ENCODE measurements at places on chromosomes 16 and 17.

- DNase-seq, result no peak
These were observed 478.4 kb upstream of the GOT2 start for GRCh38 chr16:59212492-59213024.

- no peak for DNase-seq
These were observed 44.3 kb downstream of the PMP22 start for GRCh38 chr17:15220785-15221184.

DNA sequence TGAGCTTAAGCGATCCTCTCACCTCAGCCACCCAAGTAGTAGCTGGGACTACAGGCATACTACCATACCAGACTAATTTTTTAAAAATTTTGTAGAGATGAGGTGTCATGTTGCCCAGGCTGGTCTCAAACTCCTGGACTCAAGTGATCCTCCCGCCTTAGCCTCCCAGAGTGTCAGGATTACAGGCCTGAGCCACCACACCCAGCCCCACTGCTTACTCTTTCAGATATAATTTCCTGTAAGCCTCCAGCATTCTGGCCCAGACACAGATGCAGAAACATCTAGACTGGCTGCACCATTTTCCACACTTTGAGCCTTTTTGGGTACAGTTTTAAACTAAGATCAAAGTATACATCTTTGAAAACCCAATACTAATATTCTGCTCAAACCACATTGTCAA lies 8.4 kb upstream of the WSB1 start:
- no peak for DNase-seq

DNA sequence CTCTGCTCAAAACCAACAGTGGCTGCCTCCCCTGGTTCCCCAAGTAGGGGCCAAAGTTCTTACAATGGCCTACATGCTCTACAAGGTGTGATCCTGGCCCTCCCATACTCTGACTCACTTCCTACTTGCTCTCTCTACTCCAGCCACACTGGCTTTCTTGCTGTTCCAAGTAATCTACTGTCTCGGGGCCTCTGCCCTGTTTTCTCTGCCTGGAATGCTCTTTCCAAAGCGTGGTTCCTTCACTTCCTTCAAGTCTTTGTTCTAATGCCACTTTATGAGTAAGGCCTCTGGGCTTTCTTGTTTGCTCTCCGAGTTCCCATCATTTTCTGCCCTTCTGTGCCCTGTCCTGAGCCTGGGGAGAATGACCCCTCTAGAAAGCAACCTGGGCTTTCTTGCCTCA lies 4.1 kb upstream of the CDH3 start:
- no peak for DNase-seq

- no peak for DNase-seq
These were observed 101.5 kb upstream of the IRX6 start for GRCh38 chr16:55222486-55222885.

- DNase-seq, result no peak
These were observed 41.4 kb upstream of the BHLHA9 start for GRCh38 chr17:1228781-1229348.

GRCh38 chr17:44111777-44112176 lies 11.7 kb downstream of the HDAC5 start:
- no peak for DNase-seq

DNA sequence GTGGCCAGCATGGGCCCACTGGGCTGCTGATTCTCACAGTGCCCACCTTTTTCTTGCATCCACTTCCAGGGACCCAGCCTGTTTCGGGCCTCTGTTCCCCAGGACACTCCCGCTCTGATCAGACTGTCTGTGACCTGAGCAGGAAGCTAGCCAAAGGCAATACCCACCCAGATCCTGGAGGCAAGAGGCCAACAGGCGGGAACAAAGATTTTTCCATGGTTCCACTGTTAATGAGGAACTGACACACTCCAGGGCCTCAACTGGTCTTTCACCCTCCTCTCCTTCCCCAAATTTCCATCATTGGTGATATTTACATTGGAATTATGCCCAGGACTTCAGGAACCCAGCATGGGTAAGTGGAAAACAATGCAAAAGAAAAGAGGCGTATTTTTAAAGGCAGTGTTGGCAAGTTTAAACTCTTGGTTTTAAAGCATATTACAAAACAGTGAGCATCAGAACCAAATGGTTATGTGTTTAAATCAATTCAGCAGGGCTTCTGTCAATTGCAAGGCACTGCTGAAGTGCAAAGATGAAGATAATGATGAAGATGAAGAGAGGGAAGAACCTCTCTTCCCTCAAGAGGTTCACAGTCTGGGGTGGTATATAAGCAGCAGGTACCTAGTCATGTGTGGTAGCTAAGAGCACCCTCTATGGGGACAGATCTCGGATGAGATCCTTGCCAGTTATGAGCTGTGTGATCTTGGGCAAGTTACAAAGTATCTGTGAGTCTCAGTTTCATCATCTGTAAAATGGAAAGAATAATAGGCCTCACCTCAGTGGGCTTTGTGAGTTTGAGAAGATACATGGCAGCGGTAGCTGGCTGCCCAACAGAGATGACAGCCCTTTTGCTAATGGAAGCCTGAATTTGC lies 14.4 kb upstream of the ATP2A3 start:
- DNase-seq, result no peak

DNA sequence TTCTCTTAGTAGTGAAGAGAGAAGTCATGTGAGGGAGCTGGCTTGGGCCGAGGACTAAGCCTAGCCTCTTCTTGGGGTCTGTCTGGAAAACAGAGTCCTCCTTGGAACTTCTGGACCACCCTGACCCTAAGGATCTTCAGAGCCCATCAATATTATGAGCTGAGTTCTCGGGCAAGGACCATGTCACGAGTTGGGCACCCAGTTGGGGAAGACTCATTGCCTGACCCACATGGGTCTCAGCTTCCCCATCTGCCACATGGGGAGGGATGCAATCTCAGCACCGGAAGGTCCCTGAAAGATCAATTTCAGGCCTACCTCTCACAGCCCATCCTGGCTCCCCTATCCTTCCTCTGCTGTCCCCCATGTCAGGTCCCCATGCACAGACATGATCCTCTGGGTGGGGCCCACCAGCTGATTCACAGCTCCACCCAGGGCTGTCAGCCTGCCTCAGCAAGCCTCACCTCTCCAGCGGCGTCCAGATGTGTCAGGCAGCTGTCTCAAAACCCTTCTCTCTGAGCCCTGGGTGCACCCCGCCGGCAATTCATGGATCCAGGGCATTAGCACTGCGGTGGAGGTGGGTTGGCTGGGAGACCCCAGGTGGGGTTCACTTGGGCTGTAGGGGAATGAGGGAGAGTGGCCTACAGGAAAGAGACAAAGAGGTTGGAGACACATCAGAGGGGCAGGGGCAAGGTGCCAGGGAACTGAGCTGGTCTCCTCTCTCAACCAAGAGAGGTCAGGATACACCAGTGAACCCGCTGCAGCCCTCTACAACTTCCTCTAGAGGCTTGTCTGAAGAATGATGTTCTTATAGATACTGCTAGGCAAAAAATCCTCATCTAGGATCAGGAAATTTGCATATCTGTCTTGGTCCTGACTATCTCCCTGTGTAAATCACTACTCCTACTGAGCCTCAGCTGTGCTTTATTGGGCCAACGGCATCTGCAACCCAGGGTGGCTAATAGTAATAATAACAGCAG lies 1.8 kb downstream of the NLRP1 start:
- no peak for DNase-seq

DNA sequence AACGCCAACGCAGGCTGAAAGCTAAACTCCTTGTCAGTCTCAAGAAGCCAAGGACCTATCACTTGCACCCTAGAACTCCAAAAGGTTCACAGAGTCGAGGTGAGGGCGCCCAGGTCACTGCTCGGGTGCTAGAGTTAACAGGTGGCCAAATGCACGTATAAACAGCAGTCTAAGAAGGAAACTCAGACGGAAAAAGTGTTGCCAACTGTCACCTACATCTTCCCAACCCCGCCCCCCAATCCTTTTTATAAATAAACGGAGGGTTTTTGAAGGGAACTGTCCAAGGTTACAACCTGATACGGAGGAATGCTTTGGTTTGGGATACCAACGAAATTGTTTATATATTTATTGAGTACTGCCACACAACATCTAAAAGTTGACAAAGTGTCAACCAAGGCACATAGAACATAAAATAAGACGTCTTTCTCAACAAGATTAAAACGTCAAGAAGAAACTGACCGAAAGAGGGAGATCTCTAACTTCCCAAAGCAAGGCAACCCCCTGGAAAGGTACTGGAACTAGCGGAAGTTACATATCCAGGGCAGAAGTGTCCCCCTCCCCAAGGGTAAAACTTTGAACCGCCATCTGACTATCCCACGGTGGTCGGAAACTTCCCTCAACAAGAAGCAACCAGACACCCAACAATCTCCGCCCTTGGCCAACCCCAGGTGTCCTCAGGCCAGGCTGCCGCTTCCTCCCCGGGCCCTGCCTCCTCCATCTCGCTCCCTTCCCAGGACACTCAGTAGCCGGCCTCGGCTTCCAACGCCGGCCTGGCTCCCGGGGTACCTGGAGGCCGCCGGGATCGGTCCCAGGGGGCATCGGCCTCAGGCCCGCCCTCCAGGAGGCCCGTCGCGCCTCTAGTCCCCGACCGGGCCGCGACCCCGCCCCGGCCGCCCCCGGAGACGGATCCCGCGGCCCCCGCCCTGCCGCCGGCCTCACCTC lies 982 bp downstream of the SPAG9 start:
- DNase-seq, result no peak

DNA sequence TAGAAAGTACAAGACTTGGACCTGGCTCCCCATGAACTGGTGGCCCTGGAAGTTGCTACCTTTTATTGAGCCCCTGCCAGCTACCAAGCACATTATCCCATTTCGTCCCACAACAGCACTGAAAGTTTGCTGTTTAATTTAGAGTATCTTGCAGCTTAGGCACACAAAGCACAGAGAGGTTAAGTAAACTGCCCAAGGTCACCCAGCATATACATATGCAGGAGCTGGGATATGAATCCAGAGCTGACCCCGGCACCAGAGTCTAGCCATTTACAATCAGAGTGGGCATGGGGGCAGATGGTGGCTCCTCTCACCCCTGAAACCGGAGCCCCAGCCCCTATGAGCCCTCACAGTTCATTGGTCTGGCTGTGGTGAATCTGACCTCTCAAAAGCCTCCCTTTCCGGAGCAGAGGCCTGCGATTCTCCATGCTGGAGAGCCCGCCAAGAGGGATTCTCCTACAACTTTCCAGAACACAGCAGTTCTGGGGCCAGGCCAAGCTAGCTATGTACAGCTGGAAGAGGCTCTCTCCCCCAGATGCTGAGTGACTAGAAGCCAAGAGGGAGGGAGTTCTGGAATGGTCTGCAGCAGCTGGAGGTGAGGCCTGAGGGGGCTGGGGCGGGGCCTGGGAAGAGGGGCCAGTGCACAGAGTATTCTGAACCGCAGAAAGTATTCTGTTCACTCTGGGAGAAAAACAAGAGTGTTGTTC lies 58.3 kb downstream of the SREBF1 start:
- DNase-seq, result no peak

GRCh38 chr17:67606471-67606870 lies 111.3 kb upstream of the NOL11 start:
- no peak for DNase-seq

DNA sequence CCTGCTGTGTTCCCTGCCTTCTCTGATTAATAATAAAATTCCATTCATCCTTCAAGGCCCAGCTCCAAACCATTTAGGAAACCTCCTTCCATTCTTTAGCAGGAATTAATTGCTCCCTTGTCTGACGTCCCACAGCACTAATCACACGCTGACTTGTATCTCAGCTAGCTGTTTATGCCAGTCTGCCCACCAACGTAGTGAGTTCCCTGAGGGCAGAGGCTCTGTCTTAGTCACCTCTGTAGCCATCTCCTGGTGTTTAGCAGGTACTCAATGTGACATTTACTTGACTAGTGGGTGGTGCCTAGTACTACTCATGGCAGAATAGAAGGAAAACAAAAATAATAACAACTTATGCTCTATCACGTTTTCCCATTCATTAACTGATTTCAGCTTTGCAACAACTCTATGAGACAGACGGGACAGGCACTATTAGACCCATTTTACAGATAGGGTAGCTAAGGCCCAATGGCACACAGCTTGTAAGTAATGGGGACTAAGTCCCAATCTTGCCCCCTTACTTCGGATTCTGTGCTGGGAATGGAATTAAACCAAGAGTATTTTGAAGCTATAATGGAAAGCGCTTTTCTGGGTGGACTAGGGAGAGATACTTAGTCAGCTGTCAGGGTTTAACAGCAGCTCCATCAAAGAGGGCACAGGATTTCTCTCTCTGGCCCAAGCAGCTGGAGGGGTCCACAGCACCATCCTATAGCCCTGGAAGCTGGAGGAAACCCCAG lies 931 bp upstream of the WIPF2 start:
- DNase-seq, result no peak

DNA sequence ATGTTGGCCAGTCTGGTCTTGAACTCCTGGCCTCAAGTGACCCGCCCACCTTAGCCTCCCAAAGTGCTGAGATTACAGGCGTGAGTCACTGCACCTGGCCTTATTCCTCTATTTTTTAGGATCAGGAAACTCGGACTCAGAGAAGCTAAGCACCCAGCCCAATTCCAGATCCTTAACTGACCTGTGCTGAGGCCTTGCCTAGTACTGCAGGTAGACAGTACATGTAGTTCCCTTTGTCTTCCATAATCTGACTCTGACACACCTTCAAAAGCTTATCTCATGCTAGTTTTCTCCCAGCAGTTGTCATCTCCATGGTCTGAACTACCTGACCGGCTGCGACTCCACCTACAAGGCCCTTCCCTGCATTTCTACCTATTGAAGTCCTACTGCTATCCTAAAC lies 65.7 kb upstream of the AXIN2 start:
- no peak for DNase-seq

- DNase-seq, result no peak
These were observed 18.0 kb downstream of the XPO6 start for GRCh38 chr16:28193530-28194423.

- DNase-seq, result no peak
These were observed 8.3 kb upstream of the CENPT start for GRCh38 chr16:67855789-67856188.

GRCh38 chr17:73770115-73770848 lies 126.0 kb upstream of the SDK2 start:
- peak; percentile 49 for DNase-seq

GRCh38 chr17:43324205-43324893 lies 74.4 kb upstream of the ARL4D start:
- no peak for DNase-seq

DNA sequence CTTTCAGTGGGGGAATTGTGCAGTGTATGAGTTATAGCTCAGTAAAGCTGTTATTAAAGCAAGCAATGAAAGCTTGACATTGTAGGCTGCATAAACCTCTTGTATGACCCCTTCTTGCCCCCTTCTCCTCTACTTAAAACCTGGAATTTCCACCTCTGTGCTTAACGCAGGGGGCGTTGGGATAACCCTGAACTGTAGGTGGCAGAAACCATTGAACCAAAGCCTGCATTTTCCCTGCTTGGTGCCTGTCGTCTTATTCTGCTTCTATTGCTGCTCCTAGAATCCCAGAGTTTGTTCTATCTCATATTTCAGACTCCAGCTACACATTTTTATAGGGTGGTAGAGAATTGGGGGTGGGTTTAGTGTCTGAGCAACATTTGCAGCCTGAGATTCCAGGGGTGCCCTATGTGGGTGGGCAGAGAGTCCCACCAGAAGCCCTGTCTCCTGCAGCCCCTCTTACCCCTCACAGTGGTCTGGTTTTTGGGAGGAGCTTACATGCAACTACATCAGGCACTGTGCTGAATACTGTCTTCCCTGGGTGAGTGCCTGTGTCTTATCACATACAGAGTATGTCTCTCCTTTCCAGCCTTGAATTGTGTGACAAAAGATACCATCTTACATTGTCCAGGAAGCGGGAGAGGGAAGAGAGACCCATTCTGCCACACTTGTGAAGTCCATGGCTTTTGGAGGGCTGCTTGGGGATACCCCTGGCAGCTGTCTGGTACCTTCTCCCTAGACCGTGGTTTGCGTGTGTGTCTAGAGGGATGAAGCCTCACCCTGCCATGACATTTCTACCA lies 407.7 kb upstream of the EEF2KMT start:
- DNase-seq, result no peak

- no peak for DNase-seq
These were observed 405 bp upstream of the ACE start for GRCh38 chr17:63476459-63476853.

Data from right renal cortex interstitium (tissue), 3 donors.